ENCODE measurements at places on chromosomes 7 and 10. TPM values are rescaled to one million over a fixed set of nuclear protein-coding genes. Genes with fewer than 3 reads are reported as not detected.

MMD2 gene
- not detected for total RNA-seq

TUBB8 gene
- not detected for total RNA-seq

DNA sequence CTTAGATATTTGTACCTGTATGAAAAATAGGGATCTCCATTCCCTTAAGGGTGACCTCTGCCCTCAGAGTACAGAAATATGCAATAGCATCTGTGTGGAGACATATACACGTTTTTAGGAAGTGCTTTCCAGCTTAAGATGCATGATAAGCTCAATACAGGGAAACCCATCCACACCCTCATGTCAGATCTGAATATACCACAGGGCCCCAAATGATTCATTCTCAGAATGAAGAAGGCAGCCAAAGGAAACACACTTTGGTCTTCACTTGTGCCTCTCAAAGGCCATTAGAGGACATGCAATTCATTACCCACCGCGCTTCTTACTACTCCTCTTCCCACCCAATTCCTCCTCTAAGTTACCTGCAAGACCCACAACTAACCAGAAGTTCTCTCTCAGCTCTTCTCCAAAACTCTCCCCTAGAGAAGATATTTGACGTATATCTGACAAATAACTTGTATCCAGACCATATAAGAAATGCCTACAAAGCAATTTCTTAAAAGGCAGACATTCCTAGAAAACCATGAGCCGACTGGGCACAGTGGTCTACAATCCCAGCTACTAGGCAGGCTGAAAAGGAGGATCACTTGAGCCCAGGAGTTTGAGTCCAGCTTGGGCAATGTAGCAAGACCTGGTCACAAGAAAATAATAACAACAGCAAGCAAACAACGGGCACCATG is 103.0 kb downstream of the OAT start:
- H3K27ac ChIP-seq, result no peak overlapping the region
- H3K27me3 ChIP-seq, result no peaks in the 10 kb centered on the region
- DNase-seq, result no peak
- H3K4me1 ChIP-seq, result no peaks in the 10 kb centered on the region
- no peaks in the 10 kb centered on the region for H3K36me3 ChIP-seq

DNA sequence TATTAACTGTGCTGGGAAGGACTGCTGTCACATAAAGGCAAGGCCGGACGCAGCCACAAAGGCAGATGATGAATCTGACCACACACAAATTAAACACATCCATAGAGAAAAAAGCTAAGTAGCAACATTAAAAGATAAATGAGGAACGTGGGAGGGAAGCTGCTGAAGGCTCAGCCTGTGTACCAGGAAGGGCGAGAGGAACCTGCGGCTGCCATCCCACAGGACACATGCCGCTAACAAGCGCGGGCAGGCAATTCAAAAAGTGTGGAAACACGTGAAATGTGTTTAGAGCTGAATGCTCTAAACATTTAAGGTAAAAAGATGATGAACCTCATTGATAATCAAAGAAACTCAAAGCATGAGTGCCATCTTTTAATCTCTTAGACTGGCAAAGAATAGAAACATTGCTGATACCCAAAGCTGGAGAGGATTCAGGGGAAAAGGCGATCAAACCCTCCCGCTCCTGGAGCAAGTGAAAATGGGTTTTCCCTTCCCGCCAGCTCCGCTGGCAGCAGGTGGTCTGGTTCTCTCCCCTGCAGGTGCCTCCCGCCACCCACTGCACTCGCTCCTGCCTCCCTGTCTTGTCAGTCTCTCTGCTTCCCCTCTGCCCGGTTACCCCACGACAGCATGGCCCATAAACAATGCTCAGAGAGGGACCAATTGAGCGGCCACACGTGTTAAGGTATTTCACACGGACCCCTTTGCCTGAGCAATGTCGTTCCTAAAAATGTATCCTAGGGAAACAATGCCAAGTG is 4.2 kb downstream of the STK32C start:
- peaks cover 4% of the 10 kb centered on the region for H3K4me1 ChIP-seq
- no peaks in the 10 kb centered on the region for H3K27me3 ChIP-seq
- H3K36me3 ChIP-seq, result no peaks in the 10 kb centered on the region
- no peak for DNase-seq
- no peak overlapping the region for H3K4me3 ChIP-seq

DNA sequence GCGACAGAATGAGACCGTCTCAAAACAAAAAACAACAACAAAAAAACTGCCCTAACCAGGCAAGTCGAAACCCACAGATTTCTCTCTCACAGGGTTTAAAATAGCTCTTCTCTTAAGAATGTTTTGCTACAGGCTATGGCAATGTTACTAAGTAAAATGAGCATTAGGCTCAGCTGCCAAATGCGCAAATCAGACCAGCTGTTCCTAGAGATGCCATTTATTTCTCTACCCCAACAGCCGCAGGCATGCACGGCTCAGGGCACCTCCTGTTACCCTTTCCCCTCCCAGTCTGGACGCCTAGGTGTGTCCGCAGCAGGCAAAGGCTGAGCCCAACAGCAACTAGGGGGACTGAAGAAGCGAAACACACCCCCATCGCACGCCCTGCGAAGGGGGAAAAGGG is 168.3 kb upstream of the MBL2 start:
- H3K27me3 ChIP-seq, result no peaks in the 10 kb centered on the region
- no peaks in the 10 kb centered on the region for H3K36me3 ChIP-seq
- H3K4me1 ChIP-seq, result no peaks in the 10 kb centered on the region
- H3K4me3 ChIP-seq, result no peak overlapping the region
- no peak for DNase-seq

DNA sequence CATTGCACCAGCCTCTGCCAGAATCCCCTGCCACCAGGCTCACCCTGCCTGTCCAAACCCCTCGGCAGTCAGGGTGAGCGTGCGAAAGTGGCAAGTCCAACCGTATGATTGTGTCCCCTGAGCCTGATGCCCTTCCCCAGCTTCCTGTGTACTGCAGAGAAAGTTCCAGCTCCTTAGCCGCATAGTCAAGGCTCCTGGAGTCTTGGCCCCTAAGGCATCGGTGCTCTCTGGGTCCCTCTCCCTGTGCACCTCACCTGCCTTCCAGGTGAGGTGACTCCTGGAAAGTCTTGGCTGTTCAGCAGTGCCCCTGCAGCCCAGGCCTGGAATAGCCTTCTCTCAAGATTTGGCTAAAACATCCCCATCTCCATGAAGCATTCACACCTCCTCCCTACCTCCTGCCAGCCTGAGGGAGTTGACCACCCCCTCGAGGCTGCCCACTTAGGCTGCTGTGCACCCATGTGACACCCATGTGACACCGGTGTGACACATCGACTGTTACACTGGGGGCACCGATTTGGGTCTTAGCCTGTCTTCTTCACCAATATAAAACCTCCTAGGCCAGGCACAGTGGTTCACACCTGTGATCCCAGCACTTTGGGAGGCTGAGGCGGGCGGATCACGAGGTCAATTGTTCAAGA is 56.1 kb upstream of the ELN start:
- no peak overlapping the region for H3K4me3 ChIP-seq
- DNase-seq, result no peak
- H3K36me3 ChIP-seq, result no peaks in the 10 kb centered on the region

DNA sequence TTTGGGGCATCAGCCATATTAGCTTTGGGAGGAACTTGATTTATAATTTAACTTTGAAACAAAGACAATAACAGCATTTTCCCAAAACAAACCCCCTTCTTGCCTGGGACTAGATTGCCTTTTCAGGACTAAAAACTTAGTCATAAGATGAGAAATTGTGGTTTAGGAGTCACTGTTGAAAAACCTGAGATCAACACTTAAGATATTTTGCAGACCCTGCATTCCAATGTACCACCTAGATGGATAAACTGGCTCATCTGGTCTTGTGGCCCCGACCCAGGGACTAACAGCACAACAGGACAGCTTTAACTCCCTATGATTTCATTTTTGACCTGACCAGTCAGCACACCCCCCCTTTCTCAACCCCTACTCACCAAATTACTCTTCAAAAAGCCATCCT is 1165.4 kb downstream of the XPNPEP1 start:
- no peak overlapping the region for H3K27ac ChIP-seq
- no peaks in the 10 kb centered on the region for H3K4me1 ChIP-seq
- H3K27me3 ChIP-seq, result no peaks in the 10 kb centered on the region
- no peaks in the 10 kb centered on the region for H3K36me3 ChIP-seq

- DNase-seq, result no peak
- H3K27me3 ChIP-seq, result peaks cover 65% of the 10 kb centered on the region
- H3K36me3 ChIP-seq, result no peaks in the 10 kb centered on the region
Observed at GRCh38 chr10:132790934-132791829, 5.2 kb upstream of the NKX6-2 start.

DNA sequence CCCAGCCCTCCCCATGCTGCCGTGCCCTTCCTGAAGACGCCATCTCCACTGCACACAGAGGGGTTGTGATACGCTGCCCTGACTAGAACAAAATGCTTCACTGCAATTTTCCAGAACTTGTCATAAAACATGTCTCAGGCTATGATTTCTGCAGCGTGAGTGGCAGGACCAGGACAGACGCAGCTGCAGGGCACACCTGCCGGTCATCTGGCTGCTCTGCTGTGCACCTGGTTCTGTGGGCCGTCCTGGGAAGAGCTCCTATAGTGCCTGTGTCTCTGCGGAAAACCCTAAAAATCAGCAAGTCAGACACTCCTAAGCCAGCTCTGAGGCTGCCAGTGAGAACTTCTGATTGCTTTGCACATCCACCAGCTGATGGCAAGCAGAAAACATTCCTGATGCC is 39.7 kb upstream of the DIP2C start:
- H3K4me1 ChIP-seq, result no peaks in the 10 kb centered on the region
- DNase-seq, result no peak
- no peaks in the 10 kb centered on the region for H3K36me3 ChIP-seq
- H3K4me3 ChIP-seq, result no peak overlapping the region

GRCh38 chr10:44008270-44008916 is 359.7 kb upstream of the ZNF32 start:
- no peaks in the 10 kb centered on the region for H3K27me3 ChIP-seq
- no peaks in the 10 kb centered on the region for H3K36me3 ChIP-seq
- no peak overlapping the region for H3K4me3 ChIP-seq
- H3K4me1 ChIP-seq, result peaks cover 38% of the 10 kb centered on the region

Data from heart right ventricle (tissue), 16 donors.